Smooth muscle cell of trachea (primary cell): ENCODE measurements at places on chromosomes 13 and 19. TPM values are rescaled to one million over a fixed set of nuclear protein-coding genes. Genes with fewer than 3 reads are reported as not detected.

The GRK1 gene
- total RNA-seq = 0.15 TPM in 1 of 2 replicates, not detected in the other

The CLIP3 gene
- total RNA-seq = 19.3 and 30.8 TPM in 2 replicates

The POGLUT2 gene
- total RNA-seq = 10.0 and 13.6 TPM in 2 replicates

The CYP2A6 gene
- not detected in 2 replicates for total RNA-seq

The CLDND2 gene
- not detected in 2 replicates for total RNA-seq

The TEAD2 gene
- total RNA-seq = 18.8 and 24.3 TPM in 2 replicates

The DOCK6 gene
- 11.5 and 19.4 TPM in 2 replicates for total RNA-seq

The RXFP2 gene
- total RNA-seq = not detected in 2 replicates

The EDNRB gene
- 48.1 and 48.5 TPM in 2 replicates for total RNA-seq
